Left hindlimb (tissue), 1 donor: ENCODE measurements at places on chromosomes 12 and 14.

- DNase-seq: no peak
Observed at GRCh38 chr12:6632026-6632983, 3.5 kb downstream of the LPAR5 start.

- no peak for DNase-seq
Observed at GRCh38 chr12:55716582-55716957, 724 bp downstream of the BLOC1S1 start.

- DNase-seq: no peak
Observed at GRCh38 chr12:49823350-49823749, 4.9 kb downstream of the NCKAP5L start.

DNA sequence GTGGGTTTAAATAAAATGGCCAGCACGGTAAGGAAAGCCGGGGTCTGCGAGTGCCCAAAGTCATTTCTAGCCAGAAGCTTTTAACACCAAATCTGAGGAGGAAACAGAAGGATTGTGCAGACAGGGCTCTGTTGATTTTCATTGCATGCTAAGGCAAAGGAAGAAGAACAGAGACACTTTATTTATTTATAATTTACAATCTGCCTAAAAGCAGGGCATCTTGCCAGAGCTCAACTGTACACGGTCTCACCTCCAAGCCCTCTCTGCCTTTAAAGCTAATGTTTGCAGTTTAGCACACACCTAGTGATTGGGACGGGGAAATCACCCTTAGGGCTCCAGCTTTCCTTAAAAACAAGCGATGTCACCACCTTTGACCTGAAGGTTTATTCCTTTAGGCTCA is 4.0 kb downstream of the KCNA5 start:
- no peak for DNase-seq

GRCh38 chr14:31895646-31896045 is 181.5 kb upstream of the ARHGAP5 start:
- no peak for DNase-seq

DNA sequence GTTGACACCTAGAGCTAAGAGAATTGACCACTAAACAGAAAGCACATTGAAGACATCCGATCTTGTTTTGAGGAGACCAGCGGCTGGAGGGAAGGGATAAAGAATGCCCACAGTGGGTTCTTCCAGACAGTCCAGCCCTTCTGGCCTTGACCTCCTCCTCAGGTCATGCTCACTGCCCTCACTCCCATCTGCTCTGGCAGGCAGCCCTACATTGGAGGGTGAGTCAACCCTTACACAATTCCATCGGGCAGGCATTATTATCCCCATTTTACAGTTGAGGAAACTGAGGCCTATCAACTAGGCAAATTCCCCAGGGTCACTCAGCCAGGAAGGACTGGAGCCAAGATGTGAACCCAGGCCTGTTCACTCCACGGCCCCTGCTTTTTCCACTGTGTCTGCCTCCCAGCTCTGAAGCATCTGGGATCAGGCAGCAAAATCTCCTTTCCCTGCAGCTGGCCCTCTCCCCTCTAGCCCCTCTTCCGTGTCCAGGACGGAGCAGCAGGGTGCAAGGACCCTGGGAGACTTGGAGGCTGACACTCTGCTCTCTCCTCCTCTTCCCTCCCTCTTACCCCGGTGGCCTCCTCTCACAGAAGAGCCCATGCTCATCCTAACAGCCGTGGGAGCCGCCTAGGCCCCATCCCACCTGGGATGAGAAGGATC is 5.3 kb downstream of the SCNN1A start:
- DNase-seq: no peak

GRCh38 chr14:61047021-61047420 is 66.0 kb downstream of the SLC38A6 start:
- DNase-seq: no peak

- DNase-seq: no peak
Observed at GRCh38 chr14:32825058-32825457, 113.6 kb upstream of the NPAS3 start.

GRCh38 chr14:91242635-91243034 is 1.9 kb downstream of the GPR68 start:
- DNase-seq: no peak

- DNase-seq: no peak
Observed at GRCh38 chr14:22735096-22735495, 31.4 kb upstream of the OXA1L start.

- peak; percentile 38 for DNase-seq
Observed at GRCh38 chr14:101125719-101126651, 222.5 kb upstream of the RTL1 start.

- DNase-seq: no peak
Observed at GRCh38 chr14:104339829-104340228, 201.4 kb downstream of the KIF26A start.

GRCh38 chr12:66329941-66330340 is 27.6 kb downstream of the HELB start:
- no peak for DNase-seq

GRCh38 chr12:130563323-130563722 is 152.8 kb downstream of the RIMBP2 start:
- DNase-seq: no peak
